ENCODE measurements at places on chromosomes 2 and 18.

DNA sequence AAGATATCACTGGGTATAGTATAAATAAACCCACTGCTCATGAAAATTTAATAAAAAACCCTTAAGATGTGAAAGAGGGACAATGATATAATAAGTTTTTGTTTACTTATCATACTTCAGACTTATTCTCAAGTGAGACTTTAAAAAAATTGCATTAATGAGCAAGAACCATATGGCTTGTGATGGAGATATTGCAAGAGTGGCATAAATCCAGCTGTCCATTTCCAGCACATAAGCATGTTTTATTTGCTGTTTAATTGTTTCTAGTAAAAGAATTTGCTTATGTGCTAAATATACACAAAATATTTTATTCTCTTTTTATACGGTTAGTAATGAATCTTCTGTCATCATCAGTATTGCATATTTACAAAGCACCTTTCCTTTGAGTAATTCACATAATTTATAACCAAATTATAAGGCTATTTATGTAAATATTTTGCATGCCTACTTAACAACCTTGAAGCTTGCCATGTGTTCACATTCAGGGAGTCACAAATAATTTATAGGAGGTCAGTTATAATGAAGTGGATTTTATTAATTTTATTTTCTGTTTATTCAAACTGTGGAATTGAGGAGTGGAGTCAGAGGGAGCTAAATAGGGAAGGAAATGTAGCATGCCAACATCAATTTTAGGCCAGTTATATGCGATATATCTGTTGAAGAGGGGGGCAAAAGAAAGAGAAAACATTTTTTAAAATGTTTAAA lies 318.5 kb upstream of the CWC22 start:
- DNase-seq: no peak

- DNase-seq: no peak
Measured at GRCh38 chr2:3429066-3429610, 49.6 kb downstream of the TRAPPC12 start.

GRCh38 chr2:120195553-120195952 lies 27.6 kb downstream of the TMEM185B start:
- no peak for DNase-seq

GRCh38 chr18:45896991-45897390 lies 70.1 kb downstream of the EPG5 start:
- no peak for DNase-seq

GRCh38 chr2:137021763-137022162 lies 256.4 kb downstream of the THSD7B start:
- no peak for DNase-seq

- no peak for DNase-seq
Measured at GRCh38 chr2:119704670-119705120, 25.7 kb downstream of the TMEM177 start.

DNA sequence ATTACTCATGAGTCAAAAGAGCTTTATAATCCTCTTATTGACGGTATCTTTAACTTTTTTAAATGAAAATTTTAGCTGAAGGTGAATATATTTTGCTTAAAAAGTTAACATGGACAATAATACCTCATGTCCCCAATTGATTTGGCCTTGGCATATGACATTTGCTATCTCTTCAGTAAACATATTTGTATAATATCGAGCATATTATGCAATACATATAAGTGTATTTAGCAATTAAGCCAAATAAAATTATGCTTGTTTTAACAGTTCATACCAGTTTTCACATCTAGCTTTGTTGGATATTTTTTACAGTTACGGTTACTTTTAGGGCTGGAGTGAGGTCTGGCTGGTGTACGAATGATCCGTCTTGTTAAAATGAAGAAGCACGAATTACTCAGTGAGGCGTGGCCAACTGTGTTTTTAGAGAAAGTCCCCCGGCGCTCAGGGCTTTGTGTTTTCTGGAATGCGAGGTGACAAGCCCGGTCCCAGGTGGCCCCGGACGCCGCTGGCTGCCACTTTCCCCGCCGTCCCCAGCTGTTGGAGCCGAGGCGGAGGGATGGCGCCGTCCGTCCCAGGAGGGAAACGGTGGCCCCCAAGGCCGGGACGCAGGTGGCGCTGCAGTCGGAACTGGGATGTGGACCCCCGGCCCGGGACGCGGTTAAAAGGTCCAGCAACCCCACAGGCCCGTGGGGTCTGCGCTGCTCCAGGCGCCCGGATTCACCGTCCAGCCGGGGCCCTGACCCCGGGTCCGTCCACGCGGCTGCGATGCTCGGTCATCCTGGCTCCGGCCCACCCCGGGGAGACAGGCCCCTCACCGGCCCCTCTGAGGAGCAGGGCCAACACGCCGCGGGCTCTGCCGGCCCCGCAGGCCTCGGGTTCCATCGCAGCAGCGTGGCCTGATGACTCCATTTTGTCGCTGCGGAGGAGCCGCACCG lies 41.3 kb downstream of the TMEM18 start:
- no peak for DNase-seq

DNA sequence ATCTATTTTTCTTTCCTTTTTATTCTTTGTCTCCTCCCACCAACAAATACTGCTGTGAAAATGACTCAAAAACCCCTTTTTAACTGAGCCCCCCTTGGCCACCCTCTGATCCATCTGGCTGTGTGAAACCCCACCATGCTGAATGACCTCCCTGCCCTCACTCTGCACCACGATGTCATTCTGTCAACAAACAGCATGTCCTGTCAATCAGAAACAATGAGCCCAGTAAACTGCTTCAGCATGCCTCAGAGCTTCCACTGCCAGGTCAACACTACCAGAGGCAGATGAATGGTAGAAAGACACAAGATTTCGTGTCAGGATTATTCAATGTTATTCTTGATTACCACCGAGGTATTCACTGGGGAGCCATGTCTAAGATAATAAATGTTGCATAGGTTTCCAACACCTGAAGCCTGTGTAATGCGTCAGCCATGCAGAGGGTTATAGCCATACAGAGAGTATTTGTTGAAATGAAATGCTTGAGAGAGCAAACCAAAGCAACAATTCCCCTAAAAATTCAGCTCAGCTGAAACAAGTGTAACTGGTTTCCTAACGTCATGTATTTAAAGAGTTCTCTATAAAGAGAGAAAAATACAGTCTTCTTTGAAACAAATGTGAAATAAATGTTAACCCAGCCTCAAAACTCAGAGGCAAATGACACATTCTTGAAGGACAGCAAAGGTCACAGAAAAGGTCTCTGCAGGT lies 76.7 kb downstream of the LRP2 start:
- DNase-seq: no peak

GRCh38 chr2:220175967-220176366 lies 548.5 kb downstream of the SLC4A3 start:
- no peak for DNase-seq

- peak; percentile 48 for DNase-seq
Measured at GRCh38 chr2:23624378-23624777, 239.4 kb downstream of the KLHL29 start.

GRCh38 chr2:164969909-164970690 lies 14.8 kb upstream of the SLC38A11 start:
- DNase-seq: no peak

DNA sequence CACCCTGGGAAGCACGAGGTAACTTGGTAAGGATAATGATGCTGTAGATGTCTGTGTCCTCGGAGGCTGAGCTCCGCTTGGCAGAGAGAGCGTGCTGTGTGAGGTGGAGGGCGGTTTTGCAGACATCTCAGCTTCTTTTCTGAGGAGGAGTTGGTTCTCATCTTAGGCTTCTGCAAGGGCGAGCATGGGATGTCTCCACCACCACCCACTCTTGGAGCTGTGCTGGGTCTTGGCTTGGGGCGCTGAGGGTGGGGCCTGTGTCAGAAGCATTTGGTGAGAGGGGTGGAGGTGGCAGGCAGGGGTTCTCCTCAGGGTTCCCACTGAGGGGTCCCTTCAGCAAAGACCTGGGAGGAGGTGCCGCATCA lies 9.2 kb downstream of the OXER1 start:
- DNase-seq: no peak

GRCh38 chr2:108922141-108922915 lies 66.7 kb downstream of the EDAR start:
- DNase-seq: no peak

- DNase-seq: no peak
Measured at GRCh38 chr2:37847792-37848191, 77.3 kb upstream of the RMDN2 start.

- no peak for DNase-seq
Measured at GRCh38 chr2:109253217-109253616, 124.2 kb downstream of the SH3RF3 start.

- no peak for DNase-seq
Measured at GRCh38 chr18:28178720-28179119, 1.8 kb upstream of the CDH2 start.

- no peak for DNase-seq
Measured at GRCh38 chr18:75478996-75479880, 51.7 kb upstream of the SMIM21 start.

GRCh38 chr18:3491981-3492555 lies 42.1 kb downstream of the TGIF1 start:
- no peak for DNase-seq

GRCh38 chr2:144943293-144943941 lies 423.5 kb upstream of the ZEB2 start:
- DNase-seq: no peak
